Activated T-cell treated with anti-CD3 and anti-CD28 coated beads, Interleukin-2, amount 50 U/mL, for 72 hours (primary cell): ENCODE measurements at places on chromosomes 11 and 22. TPM values are rescaled to one million over a fixed set of nuclear protein-coding genes. Genes with fewer than 3 reads are reported as not detected.

C11orf91 gene
- total RNA-seq, result not detected

OR2AT4 gene
- total RNA-seq, result not detected

UPK2 gene
- 1.2 TPM for total RNA-seq

TBX10 gene
- total RNA-seq, result not detected

FGF4 gene
- total RNA-seq, result not detected

GSTT2 gene
- total RNA-seq, result not detected

MS4A6E gene
- total RNA-seq, result not detected

ACTN3 gene
- 0.32 TPM for total RNA-seq

SERHL2 gene
- 1.6 TPM for total RNA-seq

ACR gene
- total RNA-seq, result not detected

SCGB2A2 gene
- total RNA-seq, result not detected

C11orf65 gene
- 1.5 TPM for total RNA-seq

WBP2NL gene
- 3.9 TPM for total RNA-seq

KDM4E gene
- total RNA-seq, result not detected

OR52E8 gene
- total RNA-seq, result not detected

UPB1 gene
- 0.26 TPM for total RNA-seq

FOLR2 gene
- total RNA-seq, result not detected
